AML-193 (cell line): ENCODE measurements at places on chromosomes 1 and 21.

GRCh38 chr1:49106445-49106844, 329.8 kb upstream of the BEND5 start:
- DNase-seq = no peak

- no peak for DNase-seq
Observed at GRCh38 chr1:91564888-91565701, 64.4 kb downstream of the CDC7 start.

- no peak for DNase-seq
Observed at GRCh38 chr1:240652549-240652948, 40.6 kb upstream of the GREM2 start.

DNA sequence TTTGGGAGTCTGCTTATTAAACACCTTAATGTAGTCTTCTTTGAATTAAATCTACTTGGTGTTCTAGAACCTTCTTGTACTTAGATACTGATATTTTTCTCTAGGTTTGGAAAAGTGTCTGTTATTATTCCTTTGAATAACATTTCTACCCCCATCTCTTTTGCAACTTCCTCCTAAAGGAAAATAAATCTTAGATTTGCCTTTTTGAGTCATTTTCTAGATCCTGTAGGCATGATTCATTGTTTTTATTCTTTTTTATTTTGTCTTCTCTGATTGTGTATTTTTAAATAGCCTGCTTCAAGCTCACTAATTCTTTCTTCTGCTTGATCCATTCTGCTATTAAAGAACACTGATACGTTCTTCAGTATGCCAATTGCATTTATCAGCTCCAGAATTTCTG, 155.9 kb upstream of the NEGR1 start:
- DNase-seq = no peak

DNA sequence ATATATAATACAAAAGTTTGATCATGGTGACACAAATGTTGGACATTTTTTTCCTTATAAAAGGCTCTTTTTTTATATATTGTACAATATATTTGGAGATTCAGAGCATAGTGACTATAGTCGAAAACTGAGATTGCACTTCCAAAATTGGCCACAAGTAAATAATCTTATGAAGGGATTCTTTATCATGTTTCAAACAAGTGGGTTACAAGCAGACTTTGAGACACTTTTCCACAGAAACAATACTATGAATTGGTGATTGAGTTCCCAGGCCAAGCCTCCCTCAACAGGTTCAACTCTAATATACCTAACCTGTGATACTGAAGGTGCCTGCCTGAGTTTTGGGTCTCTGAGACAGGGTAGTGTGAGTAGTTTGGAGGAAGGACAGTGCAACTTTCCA, 13.8 kb downstream of the LEPR start:
- no peak for DNase-seq

DNA sequence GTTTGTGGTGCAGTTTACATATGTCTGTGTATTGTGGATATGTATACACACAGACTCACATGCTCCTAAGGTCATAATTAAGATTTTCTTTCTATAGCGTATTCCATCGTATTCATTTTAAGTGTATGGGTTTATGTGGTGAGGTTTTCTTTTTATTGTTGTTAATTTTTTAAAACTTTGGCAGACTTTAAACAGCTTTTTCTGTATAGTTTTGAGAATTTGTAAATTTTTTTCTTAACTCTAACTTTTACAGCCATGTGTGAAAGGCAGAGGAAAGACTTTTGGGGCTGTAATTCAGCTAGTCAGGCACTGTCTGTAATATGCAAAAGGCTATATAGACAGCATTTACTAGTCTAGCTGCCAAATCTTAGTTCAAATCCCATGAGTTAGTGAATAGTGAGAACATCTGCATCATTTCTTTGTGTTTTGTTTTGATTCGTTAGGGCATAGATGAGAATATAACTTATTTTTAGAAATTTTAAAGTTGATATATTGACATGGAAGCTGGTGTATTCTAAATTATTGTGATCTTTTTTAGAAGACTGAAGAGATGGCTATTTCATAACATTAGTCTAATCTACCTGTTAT, 2.3 kb downstream of the MAGI3 start:
- no peak for DNase-seq

DNA sequence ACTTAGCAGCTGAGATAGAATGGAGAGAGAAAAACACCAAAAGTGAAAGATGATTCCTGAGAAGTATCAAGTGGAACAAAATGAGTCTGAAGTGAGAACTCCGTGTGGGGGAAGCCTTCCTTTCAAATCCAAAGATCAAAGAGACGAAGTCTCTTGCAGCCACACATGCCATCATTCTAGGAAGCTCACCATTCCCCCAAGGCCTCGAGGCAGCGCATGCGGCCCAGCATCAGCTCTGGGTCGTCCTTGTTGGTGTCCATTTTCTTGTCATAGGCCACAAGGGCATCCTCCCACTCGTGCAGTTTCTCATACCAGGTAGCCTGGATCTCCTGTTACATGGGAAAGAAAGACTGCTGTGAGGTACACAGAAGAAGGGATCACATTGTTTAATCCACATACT, 32.2 kb upstream of the ANGPTL7 start:
- no peak for DNase-seq

- no peak for DNase-seq
Observed at GRCh38 chr21:40047993-40048730, 180.9 kb downstream of the PCP4 start.

GRCh38 chr1:91537281-91537986, 36.8 kb downstream of the CDC7 start:
- DNase-seq = no peak

DNA sequence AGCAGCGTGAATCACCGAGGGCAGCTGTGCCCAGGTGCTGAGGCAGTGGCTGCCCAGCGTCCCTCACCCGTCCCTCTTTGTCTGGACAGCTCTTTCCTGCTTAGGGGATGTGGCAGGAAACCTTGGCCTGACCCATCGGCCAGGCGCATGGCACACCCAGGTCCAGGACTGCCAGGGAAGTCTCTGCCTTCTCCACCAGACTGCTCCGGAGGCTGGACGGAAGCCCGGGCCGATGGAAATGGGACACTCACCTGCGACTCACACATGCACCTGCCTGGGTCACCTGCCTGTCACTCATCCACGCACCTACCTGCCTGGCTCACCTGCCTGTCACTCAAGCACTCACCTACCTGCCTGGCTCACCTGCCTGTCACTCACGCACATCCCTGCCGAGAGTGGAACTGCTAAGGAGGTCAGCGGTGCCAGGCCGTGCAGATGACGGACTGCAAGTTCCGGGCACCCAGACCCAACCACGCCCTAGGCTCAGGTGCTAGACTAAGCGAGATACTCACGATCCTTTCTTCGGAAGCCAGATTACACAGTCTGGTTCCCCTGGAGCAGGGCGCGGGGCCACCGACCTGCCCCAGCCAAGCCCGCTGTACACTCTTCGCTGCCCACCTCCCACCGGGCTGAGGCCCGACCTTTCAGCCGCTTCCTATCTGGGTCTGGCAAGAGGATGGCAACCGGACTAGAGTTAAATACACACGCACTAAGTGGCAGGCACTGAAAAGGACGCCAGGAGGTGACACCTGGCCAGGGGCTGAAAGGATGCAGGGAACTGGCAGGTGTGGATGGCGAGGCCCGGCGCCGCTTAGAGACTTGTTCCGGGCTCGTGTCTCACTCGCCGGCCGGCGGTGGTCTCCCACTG, 1.1 kb downstream of the UBE2J2 start:
- DNase-seq = no peak

- DNase-seq = no peak
Observed at GRCh38 chr1:167230437-167230836, 9.8 kb downstream of the POU2F1 start.

- peak; percentile 13 for DNase-seq
Observed at GRCh38 chr1:86154571-86155050, 2.0 kb downstream of the COL24A1 start.

DNA sequence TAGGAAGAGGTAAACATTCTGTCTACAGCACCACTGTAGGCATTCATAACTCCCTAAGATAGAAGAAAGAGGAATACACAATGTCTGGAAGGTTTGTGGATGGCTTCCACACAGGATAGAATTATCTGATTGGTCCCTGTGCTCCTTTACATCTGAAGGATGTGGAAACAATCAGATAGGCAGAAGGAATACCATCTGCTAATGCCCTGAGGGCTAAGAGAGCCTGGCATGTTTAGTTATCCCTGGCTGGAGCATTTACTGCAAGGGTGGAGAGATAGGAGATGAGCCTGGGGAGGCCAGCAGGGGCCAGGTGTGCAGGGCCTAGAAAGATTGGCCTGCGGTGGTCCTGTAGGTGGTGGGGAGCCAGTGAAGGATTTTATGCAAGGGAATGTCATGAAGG, 8.6 kb upstream of the ACBD3 start:
- DNase-seq = no peak

GRCh38 chr1:192552760-192553191, 22.8 kb upstream of the RGS1 start:
- DNase-seq = no peak

DNA sequence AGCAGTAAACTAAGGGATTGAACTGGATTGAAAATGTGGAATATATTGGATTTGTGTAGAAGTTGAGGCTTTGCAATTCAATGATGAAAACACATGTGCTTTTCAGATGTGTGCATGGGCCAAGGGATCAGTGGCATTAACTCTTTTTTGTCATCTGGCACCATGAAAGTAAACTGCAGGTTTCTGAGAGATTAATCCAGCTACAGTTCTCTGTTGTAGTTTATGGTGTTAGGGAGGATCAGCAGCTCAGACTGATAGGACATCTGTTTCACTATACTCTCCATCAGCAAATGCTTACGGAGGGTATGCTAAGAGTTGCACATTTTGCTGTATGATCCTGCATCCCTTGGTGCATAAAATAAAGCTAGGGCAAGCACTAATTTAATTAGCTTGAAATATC, 82.6 kb downstream of the C1orf21 start:
- DNase-seq = no peak

DNA sequence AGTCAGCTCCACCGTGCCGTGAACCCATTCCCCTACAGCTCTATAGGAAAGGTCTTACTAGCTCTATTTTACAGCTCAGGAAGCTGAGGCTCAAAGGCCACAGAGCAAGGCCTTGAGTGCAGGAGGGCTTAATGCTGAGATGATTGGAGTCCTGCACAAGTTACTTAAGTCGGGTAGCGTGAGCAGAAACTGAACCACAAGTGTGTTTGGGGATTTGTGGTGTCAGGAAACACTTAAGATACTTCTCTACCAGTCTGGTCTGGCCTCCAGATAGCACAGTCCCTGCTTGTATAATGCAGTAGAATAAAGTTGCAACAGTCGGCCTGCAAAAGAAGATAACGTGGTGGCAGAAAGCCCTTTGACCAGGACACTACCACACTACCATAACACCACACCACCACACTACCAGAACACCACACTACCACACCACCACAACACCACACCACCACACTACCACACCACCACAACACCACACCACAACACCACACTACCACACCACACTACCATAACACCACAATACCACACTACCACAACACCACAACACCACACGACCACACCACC, 118.1 kb downstream of the SPSB1 start:
- DNase-seq = no peak

GRCh38 chr1:226422478-226422877, 14.6 kb upstream of the PARP1 start:
- no peak for DNase-seq

DNA sequence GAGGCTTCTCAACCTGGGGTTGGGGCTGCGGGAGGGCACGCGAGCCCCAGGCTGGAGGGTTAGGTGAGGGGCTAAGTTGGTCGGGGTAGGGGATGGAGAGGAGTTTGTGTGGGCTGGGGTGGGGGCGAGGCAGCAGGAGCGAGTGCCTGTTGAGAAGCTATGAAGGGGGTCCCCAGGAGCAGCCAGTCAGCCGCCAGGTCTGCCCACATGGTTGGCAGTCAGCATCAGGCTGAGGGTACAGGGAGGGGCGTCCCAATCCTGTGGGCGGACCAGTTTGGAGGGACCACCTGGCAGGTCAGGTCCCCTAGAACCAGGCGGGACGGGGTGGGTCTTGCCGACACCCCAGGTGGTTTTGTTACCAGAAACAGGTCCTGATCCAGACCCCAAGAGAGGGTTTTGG, 400 bp upstream of the TRIM17 start:
- DNase-seq = no peak

DNA sequence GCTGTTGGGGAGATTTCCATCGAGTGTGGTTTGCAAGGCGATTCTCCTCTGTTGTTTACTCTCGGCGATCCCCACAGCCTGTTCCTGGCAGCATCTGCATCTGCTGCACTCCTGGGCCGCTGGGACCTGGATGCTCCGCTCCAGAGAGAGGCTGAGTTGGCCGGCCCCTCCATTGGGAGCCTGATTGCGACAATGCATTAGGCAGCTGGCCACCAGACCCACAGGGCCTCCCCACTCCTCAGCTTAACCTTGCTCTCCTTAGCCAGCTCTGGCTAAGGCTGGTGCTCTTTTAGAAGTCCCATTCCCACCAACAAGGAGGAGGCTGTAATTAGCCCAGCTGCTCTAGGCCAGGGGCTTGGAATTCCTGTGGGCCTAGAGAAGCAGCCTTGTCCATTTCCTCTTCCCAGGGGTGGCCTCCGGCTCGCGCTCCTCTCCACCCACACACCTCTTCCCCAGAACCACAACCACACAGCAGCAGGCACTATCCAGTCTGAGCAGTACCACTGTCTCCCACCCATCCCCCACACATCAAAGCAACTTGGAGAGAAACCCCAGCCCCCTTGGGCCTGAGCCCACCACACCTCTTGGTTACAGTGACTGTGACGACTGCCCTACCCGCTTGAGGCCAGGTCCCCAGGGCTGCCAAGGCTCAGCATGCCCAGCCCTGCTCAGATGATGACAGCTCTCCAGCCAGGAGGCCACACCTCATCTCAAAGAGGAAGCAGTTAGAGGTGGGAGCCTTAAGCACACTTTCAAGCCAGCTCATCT, 193.8 kb upstream of the EDN2 start:
- DNase-seq = no peak

- DNase-seq = no peak
Observed at GRCh38 chr1:46643368-46643775, 24.8 kb downstream of the ATPAF1 start.

DNA sequence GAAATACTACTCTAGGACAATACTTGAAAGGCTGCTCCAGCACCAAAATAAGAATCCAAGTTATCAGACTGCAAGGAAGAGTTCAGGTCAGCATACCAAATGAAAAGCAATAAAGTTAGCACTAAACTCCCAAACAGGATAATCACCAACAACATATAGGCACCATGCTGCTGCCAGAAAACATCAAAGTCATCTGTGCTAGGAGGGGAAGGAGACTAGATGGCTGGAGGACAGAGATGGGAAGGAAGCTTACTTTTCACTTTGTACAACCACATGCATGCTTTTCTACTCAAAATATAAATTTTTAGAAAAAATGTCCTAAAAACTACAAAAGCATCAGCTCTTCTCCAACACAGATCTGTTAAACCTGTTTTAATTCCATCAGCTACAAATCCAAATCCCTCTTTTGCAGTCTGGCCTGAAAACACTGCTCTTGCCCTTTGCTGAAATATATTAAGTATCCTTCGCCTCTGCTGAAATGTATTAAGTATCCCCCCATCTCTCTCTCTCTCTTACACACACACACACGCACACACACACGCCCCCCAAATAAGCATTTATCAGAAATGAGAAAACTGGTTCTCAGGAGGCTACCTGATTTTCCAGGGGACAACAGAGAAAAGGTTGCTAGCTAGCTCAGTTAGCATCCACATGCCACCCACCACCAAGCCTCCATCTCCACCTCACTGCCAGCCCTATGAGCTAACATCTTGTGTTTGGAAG, 1.5 kb downstream of the GATAD2B start:
- DNase-seq = no peak

- DNase-seq = no peak
Observed at GRCh38 chr1:116950517-116951199, 40.9 kb downstream of the PTGFRN start.

GRCh38 chr1:100734676-100735075, 15.1 kb downstream of the VCAM1 start:
- no peak for DNase-seq

GRCh38 chr1:43423672-43424550, 29.8 kb downstream of the HYI start:
- no peak for DNase-seq
